ENCODE measurements at places on chromosomes 4 and X. TPM values are rescaled to one million over a fixed set of nuclear protein-coding genes. Genes with fewer than 3 reads are reported as not detected.

Gene MPP1
- total RNA-seq: 12.4 TPM

Gene SLC6A8
- total RNA-seq: 46.6 TPM

Gene TMSB15B
- 0.45 TPM for total RNA-seq

Gene IDS
- total RNA-seq: 47.7 TPM

Gene MAOB
- total RNA-seq: 0.82 TPM

Gene RHOXF1
- not detected for total RNA-seq

DNA sequence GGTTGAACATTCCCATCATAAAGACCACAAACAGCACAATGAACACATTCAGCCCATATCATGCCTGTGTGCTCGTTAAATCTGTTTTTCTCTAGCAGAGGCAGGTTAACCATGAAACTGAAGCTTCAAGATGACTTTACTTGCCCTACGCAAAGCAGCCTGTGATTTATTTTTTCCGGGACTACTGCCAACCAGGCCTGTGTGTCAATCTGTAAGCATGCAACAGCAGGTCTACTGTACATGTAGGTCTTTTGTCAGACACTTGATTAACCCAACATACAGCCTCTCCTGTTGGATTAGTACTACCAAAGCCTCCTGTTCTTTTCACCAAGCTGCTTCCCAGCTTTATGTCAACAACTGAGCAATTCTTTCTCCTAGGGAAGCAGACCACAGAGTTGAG is 85.5 kb upstream of the ACSL1 start:
- ATAC-seq: no peak

DNA sequence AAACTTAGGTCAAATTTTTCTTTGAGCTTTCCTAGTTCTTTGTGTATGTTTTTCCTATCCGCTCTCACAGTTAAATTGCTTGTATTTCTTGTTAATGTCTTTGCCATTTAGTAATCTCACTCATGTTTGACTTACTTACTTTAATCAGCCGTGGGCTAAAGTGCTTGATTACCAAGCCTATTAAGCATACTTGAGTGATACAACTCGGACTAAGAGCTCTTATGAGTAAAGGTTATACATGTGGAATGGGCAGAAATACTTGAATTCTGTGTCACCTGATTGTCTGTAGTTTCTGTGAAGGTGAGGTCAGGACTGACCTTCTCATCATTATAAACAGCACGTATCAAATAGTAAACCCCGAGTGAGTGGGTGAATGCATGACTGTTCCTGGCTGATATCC is 664.5 kb downstream of the PDHA2 start:
- no peak for ATAC-seq

DNA sequence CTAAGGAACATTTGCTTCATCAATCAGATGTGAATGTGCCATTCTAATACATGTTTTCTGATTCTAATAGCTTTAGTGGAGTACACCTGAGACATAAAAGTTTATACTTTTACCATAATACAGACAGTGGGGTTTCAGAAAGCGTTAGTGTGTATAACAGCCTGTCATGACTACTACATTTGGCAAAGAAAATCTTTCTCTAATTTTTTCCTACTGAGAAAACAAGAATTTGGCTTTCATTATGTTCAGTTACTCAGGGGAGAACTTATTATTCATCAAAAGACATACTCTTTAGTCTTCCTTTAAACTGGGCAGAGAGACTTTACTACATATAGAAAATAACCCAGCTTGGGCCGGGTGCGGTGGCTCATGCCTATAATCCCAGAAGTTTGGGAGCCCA is 104.9 kb downstream of the PCDH18 start:
- ATAC-seq: no peak

DNA sequence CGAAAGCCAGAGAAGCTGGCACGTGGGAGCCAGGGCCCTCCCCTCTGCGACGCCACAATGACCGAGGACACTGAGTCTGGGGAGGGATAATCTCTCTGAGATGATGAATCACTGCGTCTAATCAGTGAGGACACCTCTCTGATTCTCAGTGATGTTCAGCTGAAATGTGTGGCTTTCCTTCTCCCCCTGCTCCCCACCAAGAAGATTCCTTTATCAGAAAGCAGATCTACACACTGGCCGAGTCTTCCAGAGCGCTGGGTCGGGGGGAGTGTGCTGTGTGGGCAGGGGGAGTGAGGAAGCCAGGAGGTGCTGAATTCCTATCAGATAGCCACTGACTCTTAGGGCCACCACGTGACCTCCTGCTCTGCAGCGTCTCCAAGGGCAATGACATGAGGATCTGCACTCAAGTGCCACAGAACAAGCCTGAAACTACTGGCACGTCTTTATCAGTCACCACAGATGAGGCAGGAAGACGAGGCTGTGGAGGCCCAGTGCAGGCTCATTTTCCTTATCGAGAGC is 89.2 kb downstream of the GATB start:
- ATAC-seq: peak; percentile 46
